ENCODE measurements at places on chromosomes 11 and 22.

DNA sequence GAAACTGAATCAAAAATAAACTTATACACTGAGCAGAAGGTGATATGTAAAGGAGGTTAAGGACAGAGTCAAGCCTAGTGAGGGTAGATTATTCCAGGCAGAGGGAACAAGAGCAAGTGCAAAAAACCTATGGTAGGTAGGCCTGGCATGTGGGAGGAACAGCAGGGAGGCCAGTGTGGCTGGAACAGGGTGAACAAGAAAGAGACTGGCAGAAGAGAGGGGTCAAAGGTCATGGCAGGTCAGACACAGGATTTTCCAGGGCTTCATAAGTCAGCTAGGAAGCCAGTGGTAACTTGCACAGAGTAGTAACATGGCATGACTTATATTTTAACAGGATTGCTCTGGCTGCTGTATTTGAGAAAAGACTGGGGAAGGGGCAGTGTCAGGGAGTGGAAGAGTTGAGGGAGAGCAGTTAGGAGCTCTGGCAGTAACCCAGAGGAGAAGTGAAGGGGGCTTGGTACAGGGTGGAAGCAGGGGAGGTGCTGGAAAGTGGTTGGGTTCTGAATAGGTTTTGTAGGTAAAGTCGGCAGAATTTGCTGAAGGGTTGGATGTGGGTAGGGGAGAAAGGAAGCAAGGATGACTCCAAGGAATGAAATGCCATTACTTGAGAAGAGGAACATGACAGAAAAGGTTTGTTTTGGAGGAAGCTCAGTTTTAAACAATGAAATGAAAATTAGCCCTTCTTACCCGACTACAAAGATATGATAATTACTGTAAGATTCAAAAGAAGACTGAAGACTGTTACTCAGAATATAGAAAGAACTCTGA, 86.2 kb downstream of the ZNRF3 start:
- no peak for DNase-seq

- no peak for DNase-seq
These were observed 30.9 kb downstream of the KCNQ1OT1 start for GRCh38 chr11:2668876-2669275.

DNA sequence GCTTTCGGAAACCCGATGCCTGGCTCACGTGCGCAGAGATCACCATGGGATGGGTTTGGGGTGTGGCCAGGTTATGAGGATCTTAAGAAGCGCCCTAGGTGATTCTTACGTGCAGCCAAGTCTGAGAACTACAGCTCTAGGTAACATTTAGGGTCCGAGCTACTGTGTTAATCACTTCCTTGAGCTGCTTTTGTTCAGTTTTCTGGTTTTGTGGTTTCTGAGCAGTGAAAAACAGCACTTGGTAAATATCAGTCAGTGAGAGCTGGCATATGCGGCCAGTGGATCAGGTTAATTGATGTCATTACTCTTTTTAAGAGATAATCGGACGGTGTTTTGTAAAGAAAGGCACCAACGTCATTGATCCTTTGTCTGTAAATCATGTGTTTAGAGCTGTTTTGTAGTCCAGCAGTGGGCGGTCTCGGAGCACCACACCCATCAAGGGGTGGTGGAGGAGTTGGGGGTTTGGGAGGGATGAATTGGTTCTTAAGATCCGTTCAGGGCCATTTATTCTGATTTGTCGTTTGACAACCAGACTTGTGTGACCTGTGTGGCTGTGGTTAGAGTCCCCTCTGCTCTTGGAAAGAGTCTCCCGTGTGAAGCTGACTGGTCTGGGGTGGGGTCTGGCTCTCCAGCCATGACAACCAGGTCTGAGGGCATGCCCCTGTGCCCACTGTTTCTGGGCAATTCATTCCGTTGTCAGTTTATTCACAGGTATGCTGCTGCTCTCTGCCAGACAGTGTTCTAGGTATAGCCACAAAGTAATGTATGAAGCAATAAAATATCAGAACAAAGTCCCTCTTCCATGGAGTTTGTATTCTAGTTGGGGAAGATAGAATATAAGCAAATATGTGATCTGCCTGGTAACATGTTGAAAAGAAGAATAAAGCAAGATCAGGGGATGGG, 61.9 kb upstream of the SORL1-AS1 start:
- no peak for DNase-seq

DNA sequence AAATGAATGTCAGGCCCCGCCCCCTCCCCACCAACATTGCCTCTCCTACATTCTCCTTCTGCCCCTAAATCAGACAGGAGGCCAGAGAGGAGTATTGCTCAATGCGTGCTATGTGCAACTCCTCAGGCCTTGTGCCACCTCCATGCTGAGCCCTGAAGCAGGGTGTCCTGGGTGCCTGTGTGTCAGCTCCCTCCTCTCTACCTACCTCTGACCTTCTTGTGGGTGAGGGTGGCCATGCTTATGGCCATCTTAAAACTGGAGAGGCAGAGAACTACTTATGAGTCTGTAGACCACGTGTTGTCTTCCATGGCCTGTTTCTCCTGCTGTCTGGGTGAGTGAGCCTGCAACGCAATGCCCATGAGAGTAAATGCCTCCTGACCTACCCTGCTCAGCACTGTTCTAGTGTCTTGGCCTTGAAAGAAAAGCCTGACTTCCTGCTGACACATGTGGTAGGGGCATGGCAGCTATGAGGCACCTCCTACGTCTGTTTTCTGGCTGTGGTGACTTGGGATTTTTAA, 10.5 kb downstream of the MCAM start:
- DNase-seq = peak; percentile 41

DNA sequence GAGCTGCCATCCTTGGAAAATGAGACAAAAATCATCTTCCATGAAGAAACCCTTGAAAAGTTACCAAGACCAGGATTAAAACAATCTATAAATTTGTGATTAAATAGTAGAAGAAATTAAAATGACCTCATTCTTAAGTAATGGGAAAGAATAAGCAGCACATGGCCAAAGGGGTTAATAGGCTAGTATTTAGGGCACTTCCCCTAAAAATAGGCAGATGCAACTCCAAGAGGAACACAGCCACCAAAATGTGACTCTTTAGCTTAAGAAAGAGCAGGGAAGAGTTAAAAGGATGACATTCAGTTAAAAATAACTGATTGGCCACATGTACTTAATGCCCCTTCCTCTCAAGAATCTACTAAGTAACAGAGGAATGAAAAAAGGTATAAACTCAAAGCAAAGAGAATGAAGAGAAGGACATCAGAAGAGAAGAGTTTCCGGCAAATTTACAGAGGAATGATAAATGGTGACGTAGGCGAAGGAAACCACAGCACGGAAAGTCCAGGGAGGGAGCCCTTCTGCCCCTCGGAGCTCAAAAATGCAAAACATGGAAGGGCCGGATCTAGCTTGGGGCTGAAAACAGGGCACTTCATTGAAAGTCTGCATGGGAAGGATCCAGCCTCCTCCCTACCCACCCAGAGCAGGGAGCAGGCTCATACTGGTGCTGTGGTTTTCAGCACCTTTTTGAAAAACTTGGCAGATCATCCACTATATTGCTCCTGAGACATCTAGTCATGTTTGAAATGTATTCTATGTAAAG, 17.8 kb downstream of the SCUBE2 start:
- no peak for DNase-seq

DNA sequence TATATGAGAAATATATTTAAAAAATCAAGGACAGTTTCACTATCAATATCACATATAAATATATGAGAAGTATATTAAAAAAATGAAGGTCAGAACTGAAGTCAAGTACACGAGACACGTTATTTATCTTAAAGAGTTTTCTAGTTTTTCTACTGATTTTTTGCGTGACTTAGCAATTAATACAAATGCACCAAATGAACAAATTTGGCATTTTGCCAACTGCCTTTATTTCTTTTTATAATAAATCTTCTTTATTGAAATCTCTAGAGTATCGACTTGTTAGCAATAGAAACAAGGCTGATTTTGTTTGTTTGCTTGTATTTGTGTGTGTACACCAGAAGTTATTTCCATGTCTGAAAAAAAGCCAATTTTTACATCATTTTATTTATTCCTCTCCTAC, 1684.7 kb upstream of the RAG2 start:
- DNase-seq = no peak

DNA sequence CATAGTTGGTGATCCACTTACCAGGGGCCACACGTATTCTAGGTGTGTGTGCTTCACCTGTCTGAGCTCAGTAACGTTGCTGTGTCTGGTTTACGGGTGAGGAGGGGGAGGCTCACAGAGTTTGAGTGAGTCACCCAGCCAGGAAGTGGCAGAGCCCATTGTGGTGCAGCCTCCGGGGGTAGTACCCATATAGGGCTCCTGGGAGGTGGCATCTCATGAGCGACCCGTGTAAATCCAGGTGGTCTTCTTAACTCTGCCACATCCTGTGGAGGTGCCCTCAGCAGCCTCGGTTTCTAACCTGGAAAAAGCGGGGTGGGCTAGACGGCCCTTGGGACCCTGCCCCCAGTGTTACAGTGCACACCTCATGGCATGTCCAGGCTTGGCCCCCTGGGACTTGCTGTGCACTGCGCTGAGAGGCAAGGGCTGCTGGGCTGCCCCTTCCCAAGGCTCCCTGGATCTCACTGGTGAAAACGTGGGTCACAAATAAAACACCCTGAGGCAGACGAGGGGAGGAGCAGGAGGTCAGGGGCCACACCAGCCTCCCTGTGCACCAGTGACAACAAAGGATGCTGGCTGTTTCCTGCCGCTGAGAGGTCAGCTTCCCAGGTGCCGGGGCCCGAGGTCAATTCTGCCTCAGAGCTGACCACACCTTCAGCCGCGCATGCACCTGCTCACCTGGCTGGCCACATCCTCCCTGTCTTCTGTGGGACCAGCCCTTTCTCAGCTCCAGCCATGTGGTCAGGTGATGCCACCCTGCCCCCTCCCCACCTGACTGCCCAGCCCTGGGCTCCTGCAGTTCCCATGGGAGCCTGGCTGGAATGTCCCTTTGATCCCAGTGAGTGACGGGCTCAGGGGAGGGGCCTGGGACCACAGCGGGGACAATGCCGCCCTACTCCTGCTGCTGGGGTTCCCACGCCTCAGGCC, 305.1 kb downstream of the CTTN start:
- no peak for DNase-seq

GRCh38 chr11:117002639-117003299, 95.5 kb downstream of the SIK3 start:
- no peak for DNase-seq

DNA sequence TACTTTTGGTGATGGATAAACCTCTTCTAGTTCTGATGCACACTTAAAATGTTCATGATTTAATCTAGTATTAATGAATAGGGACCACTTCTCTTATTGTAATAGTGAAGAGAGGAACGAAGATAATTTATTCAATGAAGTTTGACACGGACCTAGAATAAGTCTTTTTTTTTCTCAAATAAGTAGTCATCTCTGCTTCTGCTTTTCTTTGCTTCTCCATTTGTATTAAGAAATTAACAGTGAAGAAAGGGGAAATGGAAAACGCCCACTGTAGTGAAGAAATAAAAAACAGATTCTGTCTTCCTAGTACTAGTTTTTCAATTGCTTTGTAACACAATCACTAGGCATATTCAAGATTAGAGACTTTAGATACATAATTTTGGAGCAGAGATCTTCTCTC, 73.0 kb downstream of the CD44 start:
- no peak for DNase-seq

- no peak for DNase-seq
These were observed 3.1 kb upstream of the GLYAT start for GRCh38 chr11:58734681-58735490.

DNA sequence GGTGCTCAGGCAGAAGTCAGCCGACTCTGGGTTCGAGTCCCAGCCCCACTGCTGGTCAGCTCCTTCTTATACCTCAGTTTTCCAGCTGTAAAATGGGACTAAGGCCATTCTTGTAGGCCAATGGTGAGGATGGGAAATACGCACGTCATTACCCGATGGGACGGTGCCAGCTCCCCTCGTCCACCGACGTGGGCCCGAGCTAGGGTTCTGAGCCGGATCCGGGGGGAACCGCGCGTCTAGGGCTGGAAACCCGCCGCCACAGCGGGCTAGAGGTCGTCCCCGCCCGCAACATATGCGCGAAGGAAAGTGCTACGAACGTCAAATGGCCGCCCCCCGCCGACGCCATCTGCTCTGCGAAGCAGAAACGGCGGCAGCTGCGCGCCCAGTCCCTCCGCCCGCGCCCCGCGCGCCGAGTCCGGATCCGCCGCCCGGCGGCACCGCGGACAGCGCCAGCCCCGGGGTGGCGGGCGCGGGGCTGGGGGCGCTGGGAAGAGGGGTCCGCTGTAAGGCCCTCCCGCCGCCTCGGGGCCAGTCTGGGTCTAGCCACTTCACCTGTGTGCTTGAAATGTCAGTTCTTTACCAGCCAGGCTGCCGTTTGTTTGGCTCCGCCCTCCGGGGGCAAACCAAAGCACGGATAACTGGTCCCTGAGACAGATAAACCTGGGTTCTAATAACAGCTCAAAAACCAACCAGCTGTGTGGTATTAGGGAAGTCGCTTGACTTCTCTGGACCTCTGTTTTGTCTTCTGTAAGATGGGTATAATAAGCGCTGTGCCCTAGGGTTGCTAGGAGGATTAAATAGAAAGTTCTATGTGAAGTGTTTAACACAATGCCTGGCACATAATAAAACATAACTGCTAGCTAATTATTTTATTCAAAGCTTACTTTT, 103.5 kb upstream of the RCN1 start:
- DNase-seq = no peak

DNA sequence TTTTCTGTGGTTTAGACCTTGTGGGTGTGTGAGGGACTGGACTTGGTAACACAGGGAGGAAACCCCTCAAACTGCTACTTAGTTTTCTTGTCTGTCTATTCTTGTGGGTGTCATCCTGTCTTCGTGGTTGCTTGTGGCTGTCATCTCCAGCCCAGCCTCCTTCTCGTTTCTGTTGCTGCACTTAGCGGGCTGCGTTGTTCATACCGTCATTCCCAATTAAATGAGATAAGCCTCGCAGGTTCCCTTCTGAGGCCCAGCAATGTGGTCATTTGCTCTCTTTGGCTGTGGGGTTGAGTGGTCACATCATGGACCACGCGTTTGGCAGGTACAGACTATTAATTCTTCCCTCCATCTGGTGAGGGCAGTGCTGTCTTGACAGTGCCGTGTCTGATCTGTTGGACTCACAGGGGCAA, 18.8 kb downstream of the PANX1 start:
- DNase-seq = no peak

Data from skeletal muscle cell (primary cell).